ENCODE measurements at places on chromosomes 4 and X.

- no peak for DNase-seq
Measured at GRCh38 chrX:253451-254297, 27.5 kb upstream of the PLCXD1 start.

- no peak for DNase-seq
Measured at GRCh38 chr4:77074381-77074831, 1.4 kb downstream of the CCNI start.

DNA sequence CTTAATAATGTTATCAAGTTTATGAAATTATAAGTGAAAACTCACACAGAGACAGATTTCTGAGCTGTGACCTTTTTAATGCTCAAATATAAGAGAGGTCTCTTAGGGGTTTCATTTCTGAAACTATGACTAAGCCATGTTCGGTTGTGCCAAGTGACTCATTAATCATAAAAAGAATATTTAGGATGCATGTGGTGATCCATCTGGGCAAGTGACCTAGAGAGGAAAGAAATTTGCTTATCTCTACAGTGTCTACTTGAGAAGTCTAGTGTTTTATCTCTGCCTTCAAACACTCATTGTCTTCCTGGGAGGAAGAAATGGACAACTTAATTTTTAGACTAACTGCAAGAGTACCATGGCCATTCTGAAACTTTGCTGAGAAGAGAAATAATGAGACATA, 545.3 kb upstream of the GRID2 start:
- no peak for DNase-seq

- no peak for DNase-seq
Measured at GRCh38 chr4:681736-682451, 7.1 kb downstream of the SLC49A3 start.

DNA sequence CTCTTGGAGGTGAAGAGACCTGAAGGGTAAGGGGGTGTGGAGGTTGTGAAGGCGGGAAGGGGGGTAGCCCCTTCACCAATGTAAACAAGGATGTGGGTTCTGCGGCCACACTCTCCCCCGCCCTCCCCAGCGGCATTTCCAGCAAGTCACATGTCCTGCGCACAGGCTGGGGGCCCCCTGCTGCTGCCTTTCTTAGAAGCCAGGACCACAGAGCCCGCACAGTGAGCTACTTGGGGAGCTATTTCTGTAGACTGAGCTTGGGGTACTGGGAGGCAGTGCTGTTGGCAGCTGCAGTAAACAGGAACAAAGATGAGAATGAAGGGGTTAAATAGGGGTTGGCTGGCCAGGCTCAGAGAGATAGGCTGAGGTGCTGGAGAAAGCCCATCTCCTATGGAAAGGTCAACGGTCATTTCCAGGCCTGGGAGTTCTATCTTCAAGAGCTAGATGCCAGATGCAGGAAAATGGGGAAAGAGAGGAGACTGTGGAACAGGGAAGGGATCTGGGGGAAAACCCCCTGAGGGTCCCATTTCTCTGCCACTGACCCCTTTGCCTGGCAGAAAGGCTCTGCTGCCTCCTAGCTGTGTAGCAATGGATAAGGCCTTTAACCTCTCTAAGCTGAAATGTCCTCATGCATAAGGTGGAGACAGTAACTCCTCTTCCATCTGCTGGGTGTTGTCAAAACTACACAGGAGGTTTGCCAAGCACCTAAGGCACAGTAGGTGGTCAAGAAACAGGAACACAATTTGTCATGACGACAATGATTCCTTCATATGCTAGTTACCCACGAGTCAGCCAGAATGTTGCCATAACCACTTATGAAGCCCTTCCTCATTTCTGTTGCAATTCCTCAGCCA, 18.5 kb upstream of the PIM2 start:
- DNase-seq = no peak

DNA sequence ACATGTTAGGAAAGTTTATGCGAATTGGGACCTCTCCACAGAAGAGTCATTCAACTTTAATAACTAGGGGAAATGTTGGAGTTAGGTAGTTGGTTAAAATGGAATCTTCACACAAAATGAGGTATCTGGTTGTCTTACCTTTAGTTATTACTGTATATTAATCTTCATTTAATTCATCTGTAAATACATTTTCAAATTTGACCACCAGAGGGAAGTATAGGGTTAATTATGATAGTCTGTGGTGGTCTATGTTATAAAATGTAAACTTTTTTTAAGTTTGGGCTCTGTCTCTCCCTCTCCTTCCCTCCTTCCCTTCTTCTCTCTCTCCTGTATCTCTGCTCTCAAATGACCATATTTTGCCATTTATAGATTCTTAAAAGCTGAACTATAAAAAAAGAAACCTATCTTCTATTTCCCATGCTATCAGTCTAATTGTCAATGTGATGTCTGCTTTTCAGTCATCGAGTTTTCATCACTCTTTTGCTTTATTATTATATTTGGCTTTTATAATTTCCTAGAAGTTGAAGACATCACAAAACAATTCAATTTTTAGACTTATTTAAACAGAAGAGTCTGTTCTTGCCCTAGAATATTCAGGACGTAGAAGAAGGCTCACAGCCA, 49.8 kb downstream of the TMEM144 start:
- DNase-seq = no peak

DNA sequence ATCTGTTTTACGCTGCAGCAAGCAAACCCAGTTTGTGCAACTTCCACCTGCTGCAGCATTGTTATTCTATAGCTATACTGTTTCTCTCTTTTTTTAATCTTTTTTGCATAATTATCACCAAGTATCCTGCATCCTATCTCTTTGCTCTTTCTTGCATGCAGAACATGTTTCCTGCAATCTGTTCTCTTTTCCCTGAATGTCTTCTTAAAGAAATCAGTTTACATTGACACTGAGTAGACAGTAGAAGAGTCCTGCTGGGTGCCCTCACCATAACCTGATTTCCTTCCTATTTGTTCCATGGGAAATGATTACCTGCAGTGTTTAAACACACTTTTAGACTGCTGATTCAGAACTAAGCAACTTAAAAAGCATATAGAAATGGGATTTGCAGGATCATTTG, 964.7 kb downstream of the PCDH19 start:
- DNase-seq = no peak

DNA sequence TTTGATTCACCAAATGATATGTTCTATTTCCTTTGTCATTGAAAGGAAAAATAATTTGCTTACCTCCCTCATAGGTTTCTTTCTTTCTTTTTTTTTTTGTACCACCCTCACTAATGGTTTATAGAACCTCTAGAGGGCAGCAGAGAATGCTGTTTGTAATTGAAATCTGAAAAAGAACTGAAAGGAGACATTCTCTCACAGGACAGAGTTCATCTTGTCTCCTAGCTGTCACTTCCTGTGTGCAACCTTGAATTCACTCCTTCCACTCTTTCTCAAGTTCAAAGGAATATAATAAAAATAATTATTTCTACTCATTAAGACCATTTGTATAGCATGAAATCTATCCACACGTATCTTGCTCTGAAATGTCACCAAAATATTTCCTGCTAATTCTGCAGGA, 51.0 kb downstream of the GUCY1B1 start:
- DNase-seq = no peak

Measured in T1000 (cell line).